NCI-H69 (cell line): ENCODE measurements at places on chromosomes 4 and X.

DNA sequence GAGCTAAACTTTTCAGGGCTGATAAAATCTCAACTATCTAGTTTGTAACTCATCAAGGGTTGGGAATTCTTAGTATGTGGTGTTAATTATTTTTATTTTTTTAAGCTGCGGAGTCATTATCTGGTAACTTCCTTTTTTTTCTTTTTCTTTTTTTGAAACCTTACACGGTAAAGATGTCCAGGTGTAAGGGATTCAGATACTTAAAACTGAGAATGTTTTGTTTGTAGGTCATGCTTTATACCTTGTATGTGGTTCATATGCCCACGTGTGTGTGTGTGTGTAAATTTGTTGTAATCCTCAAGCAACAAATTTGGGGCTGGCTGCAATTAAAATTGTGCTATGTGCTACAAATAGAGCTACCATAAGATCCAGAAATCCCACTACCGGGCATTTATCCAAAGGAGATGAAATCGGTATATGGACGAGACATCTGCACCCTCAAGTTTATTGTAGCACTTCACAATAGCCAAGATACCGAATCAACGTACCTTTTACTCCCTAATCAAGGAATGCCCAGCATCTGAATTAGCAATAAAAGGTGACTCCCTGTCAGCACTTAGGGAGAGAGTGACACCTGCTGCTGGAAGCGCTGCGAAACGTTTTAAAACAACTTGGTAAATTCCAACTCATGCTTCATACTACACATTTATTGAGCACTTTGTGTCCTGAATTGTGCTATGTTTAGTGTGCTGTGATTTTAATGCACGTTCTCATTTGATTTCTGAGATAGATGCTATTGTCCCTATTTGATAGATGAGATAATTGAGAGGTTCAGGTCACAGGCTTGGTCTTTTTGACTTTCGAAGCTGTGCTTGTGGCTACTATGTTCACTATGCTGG lies 16.1 kb downstream of the MSMO1 start:
- peak; percentile 53 for DNase-seq

DNA sequence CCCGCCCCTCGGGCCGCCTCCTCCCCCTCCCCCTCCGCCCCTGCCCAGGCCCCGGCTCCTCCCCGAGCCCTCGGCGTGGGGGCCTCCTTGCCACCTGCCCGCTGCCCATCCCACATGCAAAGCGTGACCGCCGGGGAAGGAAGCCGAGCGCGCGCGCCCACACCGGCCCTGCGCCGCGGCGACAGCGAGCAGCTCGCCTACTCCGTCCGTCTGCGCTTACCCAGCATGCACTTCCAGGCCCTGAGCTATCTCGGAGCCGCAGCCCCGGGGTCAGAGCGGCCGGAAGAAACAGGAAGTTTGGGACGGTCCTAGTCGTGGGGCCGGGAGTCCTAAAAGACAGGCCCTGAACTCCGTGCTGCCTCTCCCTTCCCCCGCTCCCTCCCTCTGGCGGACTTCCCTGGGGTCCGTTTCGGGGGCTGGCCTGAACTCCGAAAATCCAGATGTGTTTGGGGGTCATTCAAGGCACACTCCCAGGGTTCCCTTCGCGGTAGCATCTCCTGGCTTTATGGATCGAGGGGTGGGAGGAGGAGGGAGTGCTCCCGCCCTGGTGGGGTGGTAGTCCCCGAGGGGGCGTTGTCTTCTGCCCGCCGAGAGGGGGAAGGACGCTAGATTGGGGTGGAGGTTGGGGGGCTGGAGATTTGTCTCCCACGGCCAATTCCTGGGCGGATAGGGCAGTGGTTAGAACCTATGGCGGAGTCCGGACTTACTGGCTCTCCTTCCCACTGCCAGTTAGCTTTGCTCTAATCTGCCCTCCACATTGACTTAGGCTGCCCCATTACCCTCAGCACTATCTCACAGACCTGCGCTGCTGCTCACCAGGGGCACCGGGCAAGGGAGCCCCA lies 25.0 kb upstream of the BCORL1 start:
- peak; percentile 79 for DNase-seq

DNA sequence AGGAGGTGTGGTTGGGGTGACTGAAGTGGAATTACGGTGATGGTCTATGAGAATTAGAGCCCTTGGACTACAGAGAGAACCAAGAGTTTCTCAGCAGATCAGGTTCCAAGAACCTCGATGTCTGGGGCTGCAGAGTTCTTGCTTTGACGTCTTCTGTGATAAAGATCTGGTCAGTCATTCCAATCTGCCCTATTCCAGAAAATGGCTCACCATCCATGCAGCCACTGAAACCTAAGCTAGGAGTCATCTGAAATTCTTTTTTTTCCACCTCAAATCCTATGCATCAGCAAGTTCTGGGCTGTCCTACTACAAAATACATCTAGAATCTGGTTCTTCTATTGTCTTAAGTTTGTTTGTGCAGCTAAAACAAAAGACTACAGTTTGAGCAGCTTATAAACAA lies 254.4 kb upstream of the PGRMC2 start:
- DNase-seq, result no peak

DNA sequence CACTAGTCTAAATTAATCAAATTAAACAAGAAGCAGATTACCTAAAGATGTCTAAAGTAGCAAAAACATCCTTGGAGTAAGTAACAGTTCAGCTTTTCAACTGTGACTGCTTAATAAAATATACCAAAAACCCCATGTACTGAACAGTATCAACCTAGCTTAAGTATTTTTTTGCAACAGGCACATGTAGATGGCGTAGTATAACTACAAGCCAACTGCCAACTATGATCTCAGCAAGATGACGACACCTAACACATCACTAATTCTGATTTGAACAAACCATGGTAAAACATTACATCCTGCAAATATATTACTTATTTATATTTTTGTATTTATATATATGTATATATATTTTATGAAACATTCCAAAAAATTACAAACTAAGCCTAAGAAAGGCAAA lies 24.5 kb downstream of the DHX15 start:
- no peak for DNase-seq

GRCh38 chr4:99723612-99724011 lies 66.0 kb upstream of the C4orf54 start:
- peak; percentile 42 for DNase-seq

- no peak for DNase-seq
These were observed 350.6 kb downstream of the CHIC1 start for GRCh38 chrX:73913580-73913979.

DNA sequence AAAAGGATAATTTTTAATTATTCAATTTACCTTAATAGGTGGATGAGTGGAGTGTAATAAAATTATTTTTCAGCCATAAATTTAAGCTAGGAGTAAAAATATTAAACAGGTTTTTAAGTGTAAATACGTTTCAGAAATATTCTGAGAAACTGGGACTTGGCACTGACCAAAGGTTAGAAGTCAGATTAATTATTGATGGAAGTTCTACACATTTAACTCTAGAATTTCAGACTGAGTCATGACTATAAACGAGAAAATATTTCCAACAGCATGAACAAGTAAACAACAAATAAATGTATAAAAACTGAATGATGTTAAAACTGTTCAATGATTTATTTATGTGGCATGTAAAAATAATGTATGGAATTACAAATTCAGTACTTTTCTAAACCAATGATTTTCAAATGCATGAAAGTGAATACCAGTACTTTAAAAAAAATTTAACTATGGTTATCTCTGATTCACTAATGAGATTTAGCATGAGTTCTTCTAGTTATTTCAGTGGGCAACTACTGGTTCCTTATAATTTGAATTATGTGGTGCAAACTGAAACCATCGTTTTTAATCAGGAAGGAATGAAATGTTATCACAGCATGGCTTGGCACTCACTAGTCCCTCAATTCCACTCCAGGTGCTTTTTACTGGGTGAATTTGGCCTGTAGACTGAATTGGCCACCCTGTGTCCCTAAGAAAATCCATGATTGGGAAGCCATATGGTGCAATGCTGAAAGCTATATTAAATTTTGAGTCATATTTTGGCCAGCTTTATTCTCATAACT lies 244.2 kb downstream of the FSTL5 start:
- peak; percentile 45 for DNase-seq

- DNase-seq, result no peak
These were observed 18.0 kb downstream of the STARD8 start for GRCh38 chrX:68665502-68665901.

DNA sequence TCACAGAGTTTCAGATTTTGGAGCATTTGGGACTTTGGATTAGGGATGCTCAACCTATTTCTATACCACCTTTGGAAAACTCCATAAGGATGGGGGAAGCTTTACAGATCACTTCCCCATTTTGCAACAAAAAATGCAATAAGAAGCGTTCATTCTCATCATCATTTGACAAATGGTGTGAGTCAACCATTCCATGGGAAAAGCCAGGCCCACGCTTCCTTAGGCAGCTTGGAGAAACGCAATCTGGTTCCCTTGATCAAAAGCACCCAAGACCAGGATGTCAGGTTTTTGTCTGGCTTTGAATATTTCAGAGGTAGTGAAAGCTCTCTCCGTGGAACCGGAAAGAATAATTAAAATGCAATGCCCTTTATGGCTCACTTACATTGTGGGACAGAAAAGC lies 79.3 kb upstream of the C4orf50 start:
- DNase-seq, result no peak

DNA sequence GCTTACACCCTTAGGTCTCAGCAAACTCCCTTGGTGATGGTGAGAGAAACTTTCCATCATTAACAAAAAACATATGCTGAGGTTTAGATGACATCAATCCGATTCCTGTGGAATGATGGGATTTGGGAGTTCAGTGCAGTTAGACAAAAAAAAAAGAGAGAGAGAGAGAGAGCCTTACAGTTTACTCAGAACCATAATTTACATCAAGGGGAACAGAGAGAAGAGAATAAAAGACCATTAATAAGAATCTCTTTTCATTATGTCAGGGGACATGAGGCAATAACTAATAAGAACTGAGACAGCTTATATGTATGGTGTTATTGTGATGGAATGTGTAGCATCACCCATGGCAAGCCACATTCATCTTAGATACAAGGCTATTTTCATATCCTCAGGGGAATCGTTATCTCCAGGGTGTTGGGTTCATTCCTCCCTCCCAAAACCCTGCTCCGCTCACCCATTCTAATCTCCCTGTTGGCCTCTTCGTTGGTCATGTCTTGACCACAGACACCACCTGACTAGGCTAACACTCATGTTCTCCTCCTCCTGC lies 175.7 kb upstream of the MXRA5 start:
- no peak for DNase-seq

GRCh38 chr4:151888367-151888866 lies 127.6 kb upstream of the GATB start:
- DNase-seq, result no peak

- DNase-seq, result no peak
These were observed 18.6 kb downstream of the AFM start for GRCh38 chr4:73499996-73500765.

DNA sequence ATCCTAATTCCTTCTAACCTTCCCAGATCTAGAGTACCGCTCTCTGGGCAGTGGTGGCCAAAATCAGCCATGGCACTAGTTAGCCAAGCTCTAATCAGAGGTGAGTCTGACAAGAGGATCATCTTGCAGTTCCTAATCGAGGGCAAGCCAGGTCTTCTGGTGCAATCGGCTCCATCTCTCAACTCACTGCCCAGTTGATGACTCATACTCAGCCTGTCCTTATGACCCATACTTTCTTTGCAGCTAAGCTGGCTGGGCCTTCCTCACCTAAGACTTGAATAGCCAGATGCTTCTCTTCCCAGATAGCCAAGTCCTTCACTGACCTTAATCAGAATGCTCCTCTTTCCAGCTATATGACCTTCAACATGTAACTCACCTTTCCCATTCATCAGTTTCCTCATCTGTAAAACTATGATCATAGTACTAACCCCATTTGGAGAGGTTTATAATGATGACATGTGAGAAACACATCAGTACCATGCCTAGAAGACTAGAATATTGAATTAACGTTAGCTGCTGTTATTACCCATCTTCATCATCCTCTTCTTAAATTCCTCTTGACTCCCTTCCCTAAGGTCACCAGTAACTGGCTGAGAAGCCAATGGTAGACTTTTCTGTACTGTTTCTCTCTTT lies 57.1 kb downstream of the RELL1 start:
- no peak for DNase-seq

- no peak for DNase-seq
These were observed 259.1 kb upstream of the SLIT2 start for GRCh38 chr4:19992471-19993093.

- DNase-seq, result no peak
These were observed 10.6 kb downstream of the ASMTL start for GRCh38 chrX:1442016-1442665.

GRCh38 chrX:41302370-41302769 lies 31.6 kb upstream of the DDX3X start:
- peak; percentile 74 for DNase-seq
